ENCODE measurements at places on chromosomes 1 and 21.

GRCh38 chr1:230347896-230348295 lies 78.2 kb downstream of the PGBD5 start:
- DNase-seq = no peak

DNA sequence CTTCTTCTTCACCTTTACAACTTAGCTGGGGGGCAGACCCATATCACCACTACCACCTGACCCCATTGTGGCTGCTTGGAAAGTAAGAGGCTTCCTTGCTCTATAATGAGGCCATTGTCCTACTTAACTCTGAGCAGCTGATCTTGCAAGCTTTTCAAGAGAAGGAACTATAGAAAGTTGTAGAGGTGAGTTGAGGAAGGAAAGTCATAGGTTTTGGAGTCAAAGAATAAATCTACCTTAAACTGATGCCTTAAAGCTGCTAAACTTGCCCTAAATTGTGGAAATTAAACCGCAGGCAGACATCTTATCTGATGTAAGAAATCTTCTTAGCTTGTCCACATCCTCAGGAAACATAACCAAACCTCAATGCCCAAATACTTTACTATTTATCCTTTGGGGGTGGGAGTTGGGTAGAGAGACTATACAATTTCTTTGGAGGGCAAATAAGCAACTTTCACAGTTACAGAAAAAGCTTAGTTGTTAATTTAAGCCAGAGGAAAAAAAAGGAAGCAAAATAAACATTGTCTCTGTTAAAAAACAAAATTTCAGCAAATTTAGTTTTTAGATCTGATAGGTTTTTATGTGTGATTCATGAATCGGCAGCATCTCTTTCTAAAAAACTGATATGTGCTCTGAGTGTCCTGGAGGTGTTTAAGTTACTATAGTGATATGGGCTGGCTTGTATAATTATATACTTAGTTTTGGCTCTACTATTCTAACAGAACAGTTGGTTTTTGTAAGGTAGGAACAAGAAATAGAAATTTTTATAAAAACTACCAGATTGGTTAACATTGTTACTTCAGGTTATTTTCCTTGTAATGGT lies 4.7 kb downstream of the IL23R start:
- no peak for DNase-seq

- DNase-seq = no peak
Observed at GRCh38 chr21:46356494-46357334, 32.8 kb downstream of the PCNT start.

DNA sequence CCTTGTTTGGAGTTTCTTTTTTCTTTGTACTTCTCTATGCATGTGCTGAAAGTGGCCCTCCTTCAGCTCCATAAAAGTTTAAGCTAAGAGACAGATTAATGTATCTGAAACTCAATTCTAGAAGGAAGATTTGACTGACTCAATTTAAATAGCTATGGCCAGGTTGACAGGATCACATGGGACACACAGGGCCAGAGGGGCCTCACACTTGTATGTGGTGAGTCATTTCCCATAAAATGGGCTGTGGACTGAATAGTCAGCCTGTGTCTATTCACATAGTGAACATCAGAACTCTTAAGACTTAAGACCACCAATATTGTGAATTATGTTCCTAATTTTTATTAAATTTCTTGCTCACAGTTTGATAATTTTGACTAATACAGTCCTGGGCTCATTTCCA lies 45.7 kb upstream of the DEPDC1 start:
- DNase-seq = no peak

GRCh38 chr1:25392841-25393240 lies 27.8 kb downstream of the RHCE start:
- no peak for DNase-seq

DNA sequence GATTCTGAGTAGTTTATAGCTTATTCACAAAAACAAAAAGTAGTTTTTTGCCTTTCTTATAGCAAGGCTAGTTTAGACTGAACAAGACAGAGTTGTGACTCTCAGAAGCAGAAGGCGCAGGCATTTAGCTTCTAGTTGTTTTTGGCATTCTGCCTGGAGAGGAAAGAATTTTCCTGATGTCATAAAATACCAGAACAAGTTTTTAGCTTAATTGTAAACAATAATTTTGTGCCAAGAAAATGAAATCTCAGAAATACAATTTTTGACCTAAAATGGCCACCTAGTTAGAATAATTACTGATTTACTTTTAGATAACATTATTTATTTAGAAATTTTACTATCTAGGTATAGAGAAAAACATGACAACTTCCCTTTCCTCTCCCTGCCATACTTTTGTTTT lies 1.0 kb downstream of the DNAJB4 start:
- peak; percentile 27 for DNase-seq

- DNase-seq = peak; percentile 75
Observed at GRCh38 chr1:204377800-204378668, 18.3 kb upstream of the PLEKHA6 start.

GRCh38 chr1:2970311-2971071 lies 50.8 kb upstream of the ACTRT2 start:
- DNase-seq = no peak

DNA sequence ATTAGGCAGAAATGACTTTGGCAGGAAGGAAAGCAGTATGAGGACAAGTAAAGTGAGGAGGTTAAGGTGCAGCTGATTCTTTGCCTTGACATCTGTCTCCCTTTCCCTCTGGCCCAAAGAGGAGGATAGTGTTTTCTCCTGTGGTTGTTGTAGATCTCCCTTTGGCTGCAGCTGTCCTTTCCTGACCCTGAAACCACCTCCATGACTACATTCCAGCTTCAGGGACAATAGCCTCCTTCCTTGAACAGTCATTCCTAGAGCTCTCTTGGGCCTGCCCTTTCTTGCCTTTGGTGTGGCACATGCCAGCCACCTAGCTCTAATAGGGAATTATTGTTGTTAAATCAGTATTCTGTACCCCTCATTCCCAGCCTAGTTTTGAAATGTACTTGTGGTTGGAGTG lies 6.2 kb downstream of the ZMYM1 start:
- no peak for DNase-seq

- DNase-seq = peak; percentile 43
Observed at GRCh38 chr1:147647796-147648633, 22.3 kb downstream of the ACP6 start.

- no peak for DNase-seq
Observed at GRCh38 chr1:205376739-205377138, 20.0 kb upstream of the KLHDC8A start.

DNA sequence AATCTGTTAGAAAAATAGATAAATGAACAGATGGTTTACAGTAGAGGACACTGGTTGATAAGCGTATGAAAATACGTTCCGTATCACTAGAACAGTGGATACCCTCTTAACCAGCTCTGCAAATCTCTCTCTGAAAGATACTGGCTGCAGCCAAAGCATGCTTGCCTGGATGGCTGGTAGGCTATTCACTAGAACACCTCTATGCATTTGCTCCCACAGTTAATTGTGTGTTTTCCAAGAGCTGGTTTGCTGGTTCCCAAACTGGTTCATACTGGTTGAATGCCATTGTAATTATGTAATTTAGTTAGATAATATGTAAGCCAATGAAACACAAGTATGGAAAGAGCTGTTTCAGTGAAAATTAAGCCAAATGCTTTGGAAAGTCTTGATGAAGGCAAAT lies 126.6 kb downstream of the C1orf21 start:
- no peak for DNase-seq

DNA sequence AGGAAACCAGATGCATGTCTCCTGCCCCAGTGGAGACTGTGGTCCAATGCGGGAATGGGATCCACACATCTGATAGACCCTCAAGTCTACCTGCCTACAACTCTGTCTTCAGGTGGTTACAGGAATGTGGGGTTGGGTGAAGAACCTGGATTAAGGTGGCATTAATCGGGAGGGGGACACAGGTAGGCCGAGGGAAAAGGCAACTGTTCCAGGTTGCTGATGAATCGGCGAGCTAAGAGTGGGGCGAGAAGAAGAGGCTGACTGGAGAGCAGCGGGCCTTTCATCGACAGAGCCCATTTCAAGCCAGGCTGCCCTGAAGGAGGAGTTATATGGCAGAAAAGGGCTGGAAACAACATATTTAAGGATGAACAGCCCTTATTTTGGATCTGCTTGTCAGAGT lies 836 bp downstream of the CD2 start:
- no peak for DNase-seq

DNA sequence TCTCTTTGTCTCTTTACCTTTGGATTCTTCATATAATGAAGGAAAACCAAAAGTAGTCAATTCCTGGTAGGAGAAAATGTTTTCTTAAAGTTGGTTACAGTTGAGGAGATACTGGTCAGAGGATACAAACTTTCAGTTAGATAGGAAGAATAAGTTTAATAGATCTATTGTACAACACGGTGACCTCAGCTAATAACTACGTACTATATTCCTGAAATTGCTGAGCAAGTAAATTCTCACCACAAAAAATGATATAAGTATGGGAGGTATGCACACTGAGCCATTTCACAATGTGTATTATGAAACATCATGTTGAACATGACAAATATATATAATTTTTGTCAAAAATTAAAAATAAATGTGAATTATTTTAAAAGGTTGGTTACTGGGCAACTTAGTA lies 20.4 kb downstream of the SSX2IP start:
- no peak for DNase-seq

DNA sequence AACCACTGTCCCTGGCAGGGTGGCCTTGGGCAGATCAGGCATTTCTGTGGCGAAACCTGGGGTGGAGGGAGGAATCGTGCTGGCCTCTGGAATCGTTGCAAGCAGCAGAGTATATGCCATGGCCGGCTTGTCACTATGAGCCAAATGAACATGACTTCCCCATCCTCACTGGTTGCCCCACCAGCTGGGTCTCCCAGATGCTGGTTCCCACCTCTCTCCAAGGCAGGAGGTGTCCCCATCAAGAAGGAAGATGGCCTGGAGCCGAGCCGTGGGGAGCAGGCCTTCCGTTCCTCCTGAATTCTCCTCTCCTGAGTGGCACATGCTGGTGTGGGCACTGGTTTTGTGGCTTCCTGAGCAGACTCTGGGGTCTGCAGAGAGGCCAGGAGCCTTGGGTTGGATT lies 60.2 kb upstream of the ACTRT2 start:
- no peak for DNase-seq

- no peak for DNase-seq
Observed at GRCh38 chr1:91273875-91274274, 130.8 kb downstream of the HFM1 start.

GRCh38 chr1:1619917-1620361 lies 4.6 kb downstream of the MIB2 start:
- peak; percentile 53 for DNase-seq

DNA sequence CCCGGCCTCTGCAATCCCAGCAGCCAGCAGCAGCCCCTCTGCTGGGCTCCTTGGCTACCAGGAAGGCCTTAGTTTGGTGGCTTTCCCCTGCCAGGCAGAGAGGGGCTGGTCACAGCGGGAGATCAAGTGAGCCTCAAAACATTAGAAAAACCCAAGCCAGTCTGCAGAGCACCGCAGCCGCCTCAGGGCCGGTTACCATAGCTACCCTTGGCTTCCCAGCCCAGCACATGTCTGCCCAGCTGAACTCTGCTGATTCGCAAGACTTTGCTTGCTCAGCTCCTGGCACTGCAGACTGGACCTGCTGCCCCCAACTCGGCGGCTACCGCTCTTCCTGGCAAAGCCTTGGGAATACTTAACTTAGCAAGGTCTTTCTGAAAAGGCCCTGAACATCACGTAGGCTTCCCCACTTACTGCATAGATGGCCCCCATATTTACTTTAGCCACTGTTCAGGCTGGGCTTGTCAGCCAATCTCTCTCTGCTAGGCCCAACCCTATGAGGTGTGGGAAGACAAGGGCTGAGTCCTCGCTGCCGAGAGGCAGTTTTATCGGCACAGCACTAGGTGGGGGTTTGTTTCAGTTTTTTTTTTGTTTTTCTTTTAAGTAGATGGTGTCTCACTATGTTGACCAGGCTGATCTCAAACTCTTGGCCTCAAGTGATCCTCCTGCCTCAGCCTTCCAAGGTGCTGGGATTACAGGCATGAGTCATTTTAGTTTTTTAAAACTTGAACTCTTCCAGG lies 28.6 kb upstream of the PLEKHG5 start:
- peak; percentile 30 for DNase-seq

- no peak for DNase-seq
Observed at GRCh38 chr1:39080269-39080826, 54.2 kb downstream of the NDUFS5 start.

DNA sequence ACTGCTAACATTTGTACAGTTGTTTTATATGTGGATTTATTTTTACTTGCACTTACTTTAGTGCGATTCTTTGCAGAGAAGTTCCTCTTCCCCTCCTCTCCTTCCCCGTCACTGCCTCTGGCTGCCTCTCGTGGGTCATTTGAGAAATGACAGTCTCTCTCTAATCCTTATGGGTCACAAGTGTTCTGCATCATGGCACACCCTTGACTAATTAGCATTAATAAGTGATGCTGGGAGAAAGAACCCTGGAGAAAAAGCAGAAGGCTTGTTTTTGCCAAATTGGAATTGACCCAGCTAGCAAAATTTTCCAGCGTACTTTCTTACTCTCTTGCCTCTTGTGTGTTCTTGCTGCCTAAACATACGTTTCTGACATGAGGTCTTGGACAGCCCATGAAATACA lies 301.2 kb downstream of the DUSP10 start:
- DNase-seq = peak; percentile 39

GRCh38 chr1:14517841-14518180 lies 80.7 kb upstream of the KAZN start:
- no peak for DNase-seq

DNA sequence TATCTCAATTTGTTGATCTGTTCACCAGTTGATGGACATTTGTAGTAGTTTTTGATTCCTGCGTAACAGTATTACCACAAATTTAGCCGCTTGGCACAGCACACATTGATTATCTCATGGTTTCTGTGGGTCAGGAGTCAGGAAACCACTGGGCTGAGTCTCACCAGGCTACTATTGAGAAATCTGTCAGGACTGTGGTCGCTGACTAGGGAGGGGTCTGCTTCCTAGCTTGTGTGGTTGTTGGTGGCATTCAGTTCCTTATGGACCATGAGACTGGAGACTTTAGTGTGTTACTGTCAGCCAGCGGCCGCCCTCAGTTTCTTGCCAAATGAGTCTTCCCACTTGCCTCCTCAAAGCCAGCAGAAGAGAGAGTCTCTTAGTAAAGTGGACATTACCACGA lies 9.8 kb downstream of the PEX14 start:
- DNase-seq = no peak

- DNase-seq = no peak
Observed at GRCh38 chr1:85569737-85570404, 10.7 kb upstream of the CCN1 start.

DNA sequence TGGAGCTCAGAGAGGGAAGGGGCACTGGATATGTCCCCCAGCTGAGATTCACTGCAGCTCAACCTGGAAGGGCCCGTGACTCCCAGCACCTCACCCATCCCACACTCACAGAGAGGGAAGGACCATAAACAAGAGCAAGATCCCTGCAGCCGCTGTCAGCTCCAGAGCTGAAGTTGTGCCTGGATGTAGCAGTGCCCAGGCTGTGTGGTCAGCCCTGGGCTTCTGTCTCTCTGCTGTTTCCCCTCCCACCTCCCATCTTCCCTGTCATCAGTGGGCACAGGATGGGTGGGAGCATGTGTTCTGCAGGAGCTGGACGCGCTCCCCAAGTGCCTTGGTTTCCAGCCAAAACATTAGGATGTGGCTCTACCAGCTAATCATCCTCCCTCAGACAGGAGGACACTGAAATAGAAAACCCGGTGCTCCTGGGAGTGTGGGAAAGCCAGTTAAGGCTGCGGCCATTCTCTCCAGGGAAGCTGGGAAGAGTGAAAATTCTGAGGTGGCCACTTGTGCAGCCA lies 282.7 kb downstream of the NPHP4 start:
- DNase-seq = no peak

GRCh38 chr21:38165466-38166172 lies 91.2 kb upstream of the KCNJ15 start:
- no peak for DNase-seq

GRCh38 chr1:26336477-26337205 lies 17.3 kb downstream of the CRYBG2 start:
- DNase-seq = peak; percentile 82

- DNase-seq = peak; percentile 89
Observed at GRCh38 chr1:62241371-62242131, 46.9 kb downstream of the L1TD1 start.
